Stimulated activated CD8-positive, alpha-beta memory T cell treated with anti-CD3 and anti-CD28 coated beads, Interleukin-7, amount 100 ng/mL, for 1 hour (primary cell): ENCODE measurements at places on chromosomes 6 and 20.

- DNase-seq, result no peak
Observed at GRCh38 chr6:128499079-128499731, 21.2 kb downstream of the PTPRK start.

DNA sequence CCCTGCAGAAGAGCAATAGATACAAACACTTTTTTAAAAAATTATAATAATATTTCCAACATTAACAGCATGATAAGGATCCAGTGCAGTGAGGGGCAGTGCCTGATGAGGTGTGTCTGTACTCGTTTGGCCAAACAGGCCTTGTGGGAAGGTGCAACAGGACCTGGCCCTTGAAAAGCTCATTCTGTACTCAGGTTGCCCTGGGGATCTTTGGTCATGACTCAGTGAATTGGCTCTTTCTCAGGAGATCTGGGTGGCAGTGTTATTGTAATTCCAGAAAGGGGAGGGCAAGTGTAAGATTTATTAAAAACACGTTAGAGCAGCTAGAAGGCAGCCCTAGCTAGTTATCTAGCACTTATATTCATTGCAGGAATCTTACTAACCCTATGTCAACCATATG lies 2.9 kb upstream of the SPINT3 start:
- DNase-seq, result no peak

- DNase-seq, result no peak
Observed at GRCh38 chr6:48048451-48049146, 62.4 kb downstream of the PTCHD4 start.

DNA sequence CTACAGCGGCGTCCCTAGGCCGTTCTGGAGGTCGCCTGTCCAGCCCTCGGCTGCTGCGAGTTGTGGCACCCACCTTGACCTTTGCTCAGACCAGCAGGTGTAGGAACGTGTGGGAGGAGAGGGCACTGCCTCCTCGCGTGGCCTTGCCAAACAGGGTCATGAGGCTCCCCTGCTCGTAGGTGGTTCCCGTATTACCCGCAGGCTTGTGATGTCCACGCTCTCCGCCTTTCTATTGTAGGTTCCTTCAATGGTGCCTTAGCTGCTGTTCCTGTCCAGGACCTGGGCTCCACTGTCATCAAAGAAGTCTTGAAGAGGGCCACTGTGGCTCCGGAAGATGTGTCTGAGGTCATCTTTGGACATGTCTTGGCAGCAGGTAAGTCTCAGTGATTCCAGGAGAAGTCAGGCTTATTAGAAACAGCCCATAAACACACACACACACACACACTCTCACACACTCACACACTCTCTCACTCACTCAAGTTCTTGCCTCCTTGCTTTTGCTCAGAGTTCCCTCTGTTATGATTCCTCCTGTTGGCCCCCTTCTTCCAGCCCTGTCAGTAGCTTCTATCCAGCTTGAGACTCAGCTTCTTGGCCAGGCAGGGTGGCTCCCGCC lies 942 bp downstream of the ACAT2 start:
- DNase-seq, result no peak

GRCh38 chr6:163341224-163342061 lies 73.1 kb upstream of the QKI start:
- DNase-seq, result no peak

- no peak for DNase-seq
Observed at GRCh38 chr6:25669413-25669812, 17.4 kb downstream of the SCGN start.
